ENCODE measurements at places on chromosomes 2 and 18.
A peak's percentile ranks its signal among the peaks of the same experiment; 100 is the strongest.

- DNase-seq, result no peak
Observed at GRCh38 chr2:229888031-229888430, 33.8 kb downstream of the TRIP12 start.

GRCh38 chr2:141630407-141630930 is 500.3 kb downstream of the LRP1B start:
- DNase-seq, result no peak

GRCh38 chr2:176391148-176391419 is 121.8 kb downstream of the MTX2 start:
- DNase-seq, result no peak

DNA sequence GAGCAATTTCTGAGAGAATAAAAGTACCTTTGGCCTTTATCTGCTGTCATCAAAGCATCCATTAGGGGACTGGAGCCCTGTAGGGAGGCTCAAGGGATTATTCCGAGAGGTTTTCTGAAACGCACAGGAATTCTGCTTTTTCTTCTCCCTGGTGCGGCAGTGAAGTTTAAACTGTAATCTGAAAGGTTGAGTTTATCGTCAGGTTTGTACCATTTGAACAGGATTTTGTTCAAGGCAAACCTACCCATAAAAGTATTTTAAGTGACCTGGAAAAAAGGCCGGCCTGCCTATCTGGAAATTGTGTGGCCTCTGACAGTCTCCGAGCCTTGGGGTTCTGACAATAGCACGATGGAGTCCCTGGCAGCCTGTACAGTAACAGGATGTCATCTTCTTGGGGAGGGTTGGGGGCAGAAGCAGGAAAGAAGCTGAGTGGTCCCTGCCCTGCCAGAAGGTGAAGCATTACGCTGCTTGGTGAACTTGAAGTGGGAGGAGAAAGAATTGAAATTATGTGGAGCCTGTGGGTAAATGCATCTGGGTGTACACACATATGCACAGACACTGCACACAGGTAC is 272.0 kb downstream of the CYRIA start:
- peak; percentile 10 for DNase-seq

- no peak for DNase-seq
Observed at GRCh38 chr2:113854208-113854607, 35.7 kb upstream of the ACTR3 start.
